ENCODE measurements at places on chromosomes 5 and 9.

- DNase-seq: no peak
These were observed 6.9 kb downstream of the NEURL1B start for GRCh38 chr5:172648013-172648381.

- DNase-seq: no peak
These were observed 21.4 kb upstream of the ISOC1 start for GRCh38 chr5:129073111-129073510.

DNA sequence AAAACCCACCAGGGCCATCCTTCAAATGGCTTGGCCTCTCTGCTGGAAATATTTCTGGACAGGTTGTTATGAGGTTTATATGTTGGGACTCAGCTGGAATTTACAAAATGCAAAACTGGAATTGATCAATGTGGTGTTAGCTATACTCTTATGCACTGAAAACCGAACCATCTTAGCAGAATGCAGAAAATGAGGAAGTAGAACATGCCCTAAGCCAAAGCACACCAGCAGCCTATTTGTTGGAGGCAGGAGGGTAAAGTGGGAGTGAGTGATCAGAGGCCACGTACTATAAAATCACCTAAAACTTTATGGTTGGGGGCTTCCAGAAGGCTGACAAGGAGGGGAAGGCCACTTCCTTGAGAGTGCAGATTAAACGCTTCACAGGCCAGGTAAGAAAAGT lies 63.6 kb upstream of the C5orf63 start:
- DNase-seq: no peak

DNA sequence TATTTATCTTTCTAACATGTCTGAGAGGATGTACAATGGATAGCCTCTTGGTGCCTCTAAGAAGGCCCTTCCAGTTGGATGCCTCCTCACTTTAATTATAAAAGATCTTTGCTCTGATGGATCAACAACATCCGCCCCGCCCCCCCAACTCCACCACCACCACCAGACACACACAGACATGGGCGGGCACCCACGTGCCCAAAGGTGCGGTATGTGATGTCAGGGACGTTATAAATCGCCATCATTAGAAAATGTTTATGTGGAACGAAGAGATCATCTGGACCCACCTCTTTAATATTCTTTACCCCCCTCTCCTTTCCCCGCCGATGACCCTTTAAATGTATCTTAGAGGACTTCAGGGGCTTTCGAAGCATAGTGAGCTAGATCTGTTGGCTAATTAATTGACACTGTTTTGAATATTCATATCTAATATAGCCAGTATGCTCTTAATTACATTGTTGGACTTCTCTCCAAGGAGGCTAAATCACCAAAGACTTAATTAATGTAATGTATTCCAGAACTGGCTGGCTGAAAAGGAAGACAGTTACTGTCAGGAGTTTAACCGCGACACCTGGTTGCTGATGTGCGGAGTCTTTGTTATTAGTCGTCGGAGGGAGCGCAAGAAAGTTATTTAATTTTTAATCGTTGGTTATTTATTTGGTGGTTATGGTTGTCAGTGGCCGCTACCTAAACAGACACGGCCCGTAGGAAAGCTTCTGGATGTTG lies 6.1 kb upstream of the FOXB2 start:
- no peak for DNase-seq

DNA sequence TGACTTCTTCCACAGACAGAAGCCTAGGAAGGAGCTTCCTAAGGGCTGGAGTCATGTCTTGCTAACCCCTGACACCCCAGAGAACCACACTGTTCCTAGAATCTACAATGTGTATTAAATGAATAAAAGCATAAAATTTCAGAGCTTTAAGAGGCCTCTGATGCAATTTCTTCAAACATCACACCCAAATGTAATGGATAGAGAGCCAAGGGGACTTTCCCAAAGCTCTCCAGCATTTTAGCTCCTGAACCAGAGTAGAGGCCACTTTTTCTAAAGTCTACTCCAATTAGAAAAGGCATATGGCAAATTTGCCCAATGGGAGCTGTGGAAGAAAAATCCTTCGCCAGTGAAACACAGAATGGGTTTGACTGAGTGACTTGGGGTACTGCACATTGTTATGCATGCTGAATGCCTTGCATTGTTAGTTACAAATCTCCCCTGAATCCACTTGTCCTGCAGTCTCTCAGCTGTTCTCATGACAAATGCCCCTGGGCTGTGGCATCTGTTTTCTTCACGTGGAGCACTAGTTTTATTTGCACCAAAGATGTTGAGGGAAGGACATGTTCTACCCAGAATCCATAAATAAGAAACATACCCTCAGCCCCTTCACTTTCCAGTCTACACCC lies 334.0 kb downstream of the ASTN2 start:
- DNase-seq: no peak

DNA sequence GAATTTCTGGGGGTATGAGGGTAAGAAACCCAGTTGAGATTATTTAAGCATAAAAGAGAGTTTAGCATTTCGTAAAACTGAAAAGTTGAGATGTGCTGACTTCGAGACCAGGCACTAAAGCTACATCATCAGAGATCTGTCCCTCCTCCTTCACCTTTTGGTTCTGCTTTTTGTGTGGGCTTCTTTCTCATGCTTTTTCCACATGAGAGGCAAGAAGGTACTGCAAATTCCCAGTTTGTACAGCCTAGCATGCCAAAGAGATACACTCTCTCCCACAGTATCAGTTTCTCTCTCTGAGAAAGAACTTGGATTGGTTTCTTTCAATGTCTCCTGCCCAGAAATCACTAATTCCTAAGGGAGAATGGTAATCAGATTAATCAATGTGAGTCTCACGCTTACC lies 584.7 kb downstream of the SEMA5A start:
- no peak for DNase-seq

GRCh38 chr5:54807421-54807820 lies 178.0 kb downstream of the ESM1 start:
- peak; percentile 99 for DNase-seq

- DNase-seq: peak; percentile 12
These were observed 110.4 kb upstream of the GRHPR start for GRCh38 chr9:37311938-37312708.

GRCh38 chr9:70043689-70044489 lies at the start of gene MAMDC2:
MAMDC2 (plus strand) TSS chr9:70043848; CDS start chr9:70044198, 350 bp downstream.
- no peak for DNase-seq

- DNase-seq: peak; percentile 67
These were observed 119.4 kb downstream of the ADAMTS12 start for GRCh38 chr5:33772380-33772897.

GRCh38 chr5:10704949-10705621 lies 55.9 kb downstream of the DAP start:
- DNase-seq: peak; percentile 80

GRCh38 chr5:35172533-35172932 lies 57.8 kb downstream of the PRLR start:
- DNase-seq: no peak

GRCh38 chr5:146203872-146204192 lies 427 bp downstream of the RBM27 start:
- no peak for DNase-seq

DNA sequence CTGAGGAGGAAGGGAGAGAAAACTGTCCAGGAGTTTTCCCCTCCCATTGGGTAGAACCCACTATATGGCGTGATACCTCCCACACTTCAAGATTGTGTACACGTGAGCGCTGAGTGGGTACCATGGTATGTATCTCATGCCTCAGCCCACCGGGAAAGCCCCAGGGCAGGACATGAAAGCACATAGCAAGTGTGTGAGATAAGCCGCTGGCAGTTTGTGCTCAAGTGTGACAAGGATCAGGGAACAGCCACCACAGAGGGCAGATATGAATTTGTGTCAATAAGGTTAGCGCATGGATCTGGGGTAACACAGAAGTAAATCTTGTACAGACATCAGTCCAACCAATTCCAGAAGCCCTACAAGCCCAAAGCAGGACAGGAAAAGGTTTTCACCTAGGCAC lies 42.6 kb upstream of the NAA35 start:
- no peak for DNase-seq

DNA sequence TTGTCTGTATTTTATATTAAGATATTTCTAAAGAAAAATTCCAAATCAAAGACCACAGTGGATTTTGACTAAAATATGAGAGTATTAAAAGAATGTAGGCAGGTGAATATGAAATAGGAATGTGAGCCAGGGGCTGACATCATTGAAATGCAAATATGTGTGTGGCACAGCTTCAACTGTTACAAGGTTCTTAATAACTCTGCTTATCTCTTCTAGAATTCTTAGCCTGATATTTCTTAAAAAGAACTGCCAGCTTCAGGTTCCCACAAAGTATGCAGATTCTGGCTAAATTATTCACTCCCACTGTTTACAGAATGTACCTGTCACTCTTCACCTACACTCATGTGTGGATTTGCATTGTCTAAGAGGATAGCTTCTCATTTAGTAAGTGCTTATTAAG lies 274.4 kb downstream of the DIRAS2 start:
- DNase-seq: no peak

DNA sequence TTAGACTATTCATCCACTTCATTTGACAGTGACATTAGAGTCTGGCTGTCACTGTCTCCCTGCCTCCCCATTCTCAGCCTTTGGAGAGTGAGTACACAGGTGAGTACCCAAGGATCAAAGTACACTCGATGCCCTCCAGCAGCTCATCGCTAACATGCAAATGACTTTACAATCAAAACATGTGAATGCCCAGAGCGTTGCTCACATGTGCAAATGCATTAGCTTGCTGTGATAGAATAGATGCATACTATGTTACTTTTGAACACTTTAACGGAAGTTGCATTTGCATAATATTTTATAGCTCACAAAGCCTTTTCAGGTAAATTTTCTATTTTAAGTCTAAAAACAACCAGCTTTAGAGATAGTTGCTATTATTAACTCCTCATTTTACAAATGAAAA lies 107.6 kb downstream of the SYK start:
- no peak for DNase-seq

GRCh38 chr5:143433670-143434069 lies 30.2 kb upstream of the NR3C1 start:
- no peak for DNase-seq

GRCh38 chr5:142998316-142999020 lies 228.3 kb downstream of the ARHGAP26 start:
- DNase-seq: no peak

DNA sequence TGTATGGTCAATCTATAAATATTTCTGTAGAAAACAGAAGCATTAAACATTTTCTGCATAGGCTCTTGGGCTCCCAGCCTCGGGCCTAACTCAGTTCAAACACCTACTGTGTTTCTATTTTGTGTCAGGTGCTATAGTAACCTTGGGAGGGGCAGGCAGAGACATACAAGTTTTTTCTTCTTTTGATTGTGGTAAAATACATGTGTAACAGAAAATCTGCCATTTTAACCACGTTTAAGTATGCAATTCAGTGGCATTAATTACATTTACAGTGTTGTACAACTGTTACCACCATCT lies 40.8 kb upstream of the FOXE1 start:
- DNase-seq: no peak

- no peak for DNase-seq
These were observed 39.4 kb downstream of the BICD2 start for GRCh38 chr9:92725266-92725545.

GRCh38 chr5:142846406-142846805 lies 76.2 kb downstream of the ARHGAP26 start:
- no peak for DNase-seq

GRCh38 chr9:21155501-21155900 lies 11.0 kb downstream of the IFNA21 start:
- no peak for DNase-seq

DNA sequence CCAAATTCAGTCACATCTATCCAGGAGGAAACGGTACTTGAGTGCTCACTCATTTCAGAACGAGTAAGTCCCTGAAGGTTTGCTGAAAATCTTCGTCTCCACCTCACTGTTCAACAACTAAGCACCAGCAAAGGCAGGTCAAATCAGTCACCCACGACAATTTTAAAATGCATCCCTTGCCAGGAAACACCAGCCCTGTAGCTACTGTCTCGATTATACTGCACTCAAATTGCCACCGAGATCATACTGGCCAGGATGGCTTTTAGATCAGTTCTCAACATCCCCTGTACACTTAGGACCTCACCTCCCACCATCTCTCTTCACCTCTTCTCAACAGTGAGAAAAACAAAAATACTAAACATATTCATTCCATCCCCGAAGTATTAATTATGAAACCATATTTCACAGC lies 298.6 kb downstream of the AGTPBP1 start:
- no peak for DNase-seq
